ENCODE measurements at places on chromosomes 3 and 15. TPM values are rescaled to one million over a fixed set of nuclear protein-coding genes. Genes with fewer than 3 reads are reported as not detected.

HRG gene
- total RNA-seq: not detected

EFCC1 gene
- not detected for total RNA-seq

DNA sequence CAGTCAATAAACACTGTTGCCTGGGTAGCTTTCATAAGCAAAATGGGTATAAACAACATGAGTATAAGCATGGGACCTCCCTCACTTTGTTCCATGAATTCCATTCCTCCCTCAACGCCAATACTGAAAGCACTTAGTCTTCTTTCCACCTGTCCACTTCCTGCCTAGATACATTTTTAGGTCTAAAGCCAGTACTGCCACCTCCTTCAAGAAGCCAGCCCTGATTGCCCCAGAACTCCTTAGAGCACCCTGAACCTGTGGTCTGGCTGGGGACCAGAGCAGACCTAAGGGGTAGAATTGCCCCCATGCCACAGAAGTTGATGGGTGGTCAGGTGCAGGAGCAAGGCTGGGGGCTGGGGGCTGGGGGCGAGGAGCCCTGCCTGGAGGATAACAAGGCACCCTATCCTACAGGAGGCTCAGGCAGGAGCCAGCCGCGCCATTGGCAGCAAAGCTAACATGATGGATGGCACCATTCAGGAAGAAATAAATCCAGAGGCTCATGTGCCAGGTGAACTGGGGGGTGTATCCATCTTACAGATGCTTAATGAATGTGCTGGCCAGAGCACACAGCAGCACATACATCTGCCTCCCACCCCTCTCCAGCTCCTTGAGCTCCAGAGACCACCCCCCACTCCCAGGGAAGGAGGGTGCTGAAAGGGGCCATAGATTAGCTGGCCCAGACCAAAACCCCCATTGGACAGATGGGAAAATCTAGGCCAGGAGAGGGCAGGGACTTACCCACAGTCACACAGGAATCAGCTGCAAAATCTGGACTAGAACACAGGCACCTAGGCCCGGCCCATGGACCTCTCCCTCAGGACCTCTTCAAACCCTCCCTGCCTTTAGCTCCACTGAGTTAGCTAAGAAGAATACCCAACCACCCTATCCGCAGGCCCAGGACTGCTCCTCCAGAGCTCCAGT lies 113.8 kb upstream of the LINGO1 start:
- DNase-seq: no peak

DNA sequence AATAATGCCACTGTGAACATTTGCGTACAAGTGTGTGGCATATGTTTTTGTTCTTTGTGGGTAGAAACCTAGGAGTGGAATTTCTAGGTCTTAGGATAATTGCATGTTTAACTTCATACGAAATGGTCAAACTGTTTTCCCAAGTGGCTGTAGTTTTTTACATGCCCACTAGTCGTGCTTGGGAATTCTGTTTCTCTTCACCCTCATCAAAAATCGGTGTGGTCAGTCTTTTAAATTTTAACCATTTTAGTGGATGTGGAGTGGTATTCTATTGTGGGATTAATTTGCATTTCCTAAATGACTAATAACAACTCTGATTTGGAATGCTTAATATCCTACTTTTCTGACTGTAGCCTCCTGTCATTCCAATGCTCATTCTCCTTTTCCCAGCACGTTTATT lies 27.6 kb downstream of the ZFAND6 start:
- DNase-seq: peak; percentile 86

DNA sequence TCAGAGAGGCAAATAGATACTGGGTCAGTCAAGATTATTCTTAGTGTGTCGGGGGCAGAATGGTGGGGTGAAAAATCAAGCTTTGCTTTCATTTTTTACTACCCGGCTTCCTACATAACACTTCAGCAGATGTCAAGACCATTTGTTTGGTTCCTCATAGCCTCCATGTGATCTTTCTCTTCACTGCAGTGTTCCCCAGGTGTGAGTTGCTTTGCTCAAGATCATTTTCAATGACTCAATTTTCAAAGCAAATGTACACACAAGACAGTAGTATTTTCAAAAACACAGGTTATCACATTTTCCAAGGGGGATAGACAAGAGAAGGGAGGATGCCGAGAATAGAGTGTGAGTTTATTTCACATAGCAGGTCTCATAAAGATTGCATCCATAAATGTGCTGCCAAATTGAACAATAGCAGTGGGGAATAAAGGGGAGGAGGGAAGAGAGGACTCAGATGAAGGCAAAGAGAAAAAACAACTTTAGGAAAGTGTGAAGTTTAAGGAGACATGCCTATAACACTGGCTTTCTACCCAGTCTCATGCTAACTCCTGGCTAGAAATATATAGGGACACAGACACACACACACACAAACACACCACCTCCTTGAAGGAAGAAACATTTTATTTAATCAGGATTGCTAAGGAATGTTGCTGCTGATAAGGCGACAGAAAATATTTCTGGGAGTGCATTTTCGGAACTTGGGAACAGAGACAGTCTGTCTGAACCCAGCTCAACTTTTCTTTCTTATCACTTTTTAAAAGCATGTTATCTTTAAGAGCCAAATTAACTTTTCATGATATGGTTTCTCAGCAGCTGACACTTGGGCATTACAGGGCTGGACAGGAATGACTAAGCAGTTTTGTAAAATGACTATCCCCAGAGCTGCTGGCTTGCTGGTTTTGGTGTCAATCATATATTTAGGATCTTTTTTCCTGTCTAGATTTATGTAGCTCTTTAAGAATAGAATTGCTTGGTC lies 402.4 kb downstream of the RBMS3 start:
- DNase-seq: peak; percentile 50

- peak; percentile 53 for DNase-seq
Observed at GRCh38 chr3:160486459-160486869, 36.9 kb upstream of the TRIM59 start.

- no peak for DNase-seq
Observed at GRCh38 chr15:29411299-29411698, 141.7 kb upstream of the NSMCE3 start.

- no peak for DNase-seq
Observed at GRCh38 chr3:112017091-112017490, 17.4 kb upstream of the TMPRSS7 start.

- peak; percentile 61 for DNase-seq
Observed at GRCh38 chr3:182717216-182717615, 76.1 kb upstream of the ATP11B start.

GRCh38 chr15:29064290-29064689 lies 178.5 kb downstream of the APBA2 start:
- DNase-seq: no peak

DNA sequence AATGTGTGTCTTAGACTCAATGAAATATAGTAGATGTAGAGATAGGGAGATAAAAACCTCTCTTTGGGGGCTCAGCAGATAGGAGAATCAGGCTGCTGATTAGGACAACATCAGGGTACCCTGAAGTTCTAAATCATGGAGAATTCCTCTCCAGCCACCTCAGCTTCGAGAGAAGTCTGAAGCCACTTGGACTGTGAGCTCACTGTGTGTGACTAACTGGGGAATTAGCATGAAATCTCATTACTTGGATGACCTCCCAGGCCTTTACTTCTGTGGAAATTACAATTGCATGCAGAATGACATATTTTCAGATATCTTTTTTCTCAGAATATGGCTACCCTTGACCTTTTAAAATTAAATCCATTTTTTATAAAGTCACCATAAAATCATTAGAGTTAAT lies 128.0 kb upstream of the MRPL3 start:
- DNase-seq: peak; percentile 6

- DNase-seq: peak; percentile 79
Observed at GRCh38 chr3:152595975-152596821, 238.7 kb upstream of the P2RY1 start.

Measured in renal cortical epithelial cell (primary cell).